ENCODE measurements at places on chromosomes 6 and 20. TPM values are rescaled to one million over a fixed set of nuclear protein-coding genes. Genes with fewer than 3 reads are reported as not detected.

The ENPP5 gene
- total RNA-seq, result 0.89 TPM

The C20orf202 gene
- total RNA-seq, result not detected

The BANF2 gene
- total RNA-seq, result not detected

The KCNS1 gene
- total RNA-seq, result not detected

The SLC44A4 gene
- not detected for total RNA-seq

The TCFL5 gene
- total RNA-seq, result 10.3 TPM

The CYP39A1 gene
- 23.3 TPM for total RNA-seq

The FOXC1 gene
- total RNA-seq, result 4.8 TPM

The DDO gene
- 1.4 TPM for total RNA-seq

The SIRPG gene
- not detected for total RNA-seq

The PNPLA1 gene
- not detected for total RNA-seq

The EPB41L2 gene
- 3.3 TPM for total RNA-seq

The NQO2 gene
- total RNA-seq, result 119 TPM

The SLC17A2 gene
- not detected for total RNA-seq

The TMEM244 gene
- not detected for total RNA-seq

The GRM1 gene
- total RNA-seq, result 0.53 TPM

The EYS gene
- total RNA-seq, result 0.17 TPM

The RCAN2 gene
- 1.0 TPM for total RNA-seq

The ATP6V1G2 gene
- not detected for total RNA-seq

The MLIP gene
- total RNA-seq, result not detected

The ADGRF4 gene
- 0.25 TPM for total RNA-seq

The ID4 gene
- total RNA-seq, result 4.3 TPM

The CAP2 gene
- total RNA-seq, result 10.9 TPM

The PTCRA gene
- not detected for total RNA-seq

The PHACTR1 gene
- total RNA-seq, result 3.3 TPM

The GHRH gene
- not detected for total RNA-seq

The PRSS35 gene
- total RNA-seq, result not detected

The RAET1L gene
- not detected for total RNA-seq

The SNTA1 gene
- total RNA-seq, result 9.2 TPM

The SLC22A16 gene
- not detected for total RNA-seq

The GNAS-AS1 gene
- total RNA-seq, result 1.5 TPM

The HLA-DQA1 gene
- total RNA-seq, result not detected

The RNF144B gene
- 0.31 TPM for total RNA-seq

The MAP3K7 gene
- total RNA-seq, result 18.3 TPM

The PXDC1 gene
- 21.3 TPM for total RNA-seq

The UBD gene
- 1.1 TPM for total RNA-seq

The TCEA2 gene
- 41.7 TPM for total RNA-seq

The WFDC10B gene
- total RNA-seq, result not detected

The TNFRSF6B gene
- 0.39 TPM for total RNA-seq

The SULF2 gene
- 269 TPM for total RNA-seq

The JAG1 gene
- 9.9 TPM for total RNA-seq

The PTPRK gene
- 20.7 TPM for total RNA-seq

Measured in H4 (cell line).